ENCODE measurements at places on chromosomes 13 and 19.

- DNase-seq: peak; percentile 69
Measured at GRCh38 chr19:35142606-35143230, 337 bp upstream of the FXYD7 start.

- no peak for DNase-seq
Measured at GRCh38 chr13:99782669-99783068, 188.9 kb downstream of the ZIC5 start.

- DNase-seq: peak; percentile 48
Measured at GRCh38 chr19:31149441-31149941, 199.7 kb downstream of the TSHZ3 start.

DNA sequence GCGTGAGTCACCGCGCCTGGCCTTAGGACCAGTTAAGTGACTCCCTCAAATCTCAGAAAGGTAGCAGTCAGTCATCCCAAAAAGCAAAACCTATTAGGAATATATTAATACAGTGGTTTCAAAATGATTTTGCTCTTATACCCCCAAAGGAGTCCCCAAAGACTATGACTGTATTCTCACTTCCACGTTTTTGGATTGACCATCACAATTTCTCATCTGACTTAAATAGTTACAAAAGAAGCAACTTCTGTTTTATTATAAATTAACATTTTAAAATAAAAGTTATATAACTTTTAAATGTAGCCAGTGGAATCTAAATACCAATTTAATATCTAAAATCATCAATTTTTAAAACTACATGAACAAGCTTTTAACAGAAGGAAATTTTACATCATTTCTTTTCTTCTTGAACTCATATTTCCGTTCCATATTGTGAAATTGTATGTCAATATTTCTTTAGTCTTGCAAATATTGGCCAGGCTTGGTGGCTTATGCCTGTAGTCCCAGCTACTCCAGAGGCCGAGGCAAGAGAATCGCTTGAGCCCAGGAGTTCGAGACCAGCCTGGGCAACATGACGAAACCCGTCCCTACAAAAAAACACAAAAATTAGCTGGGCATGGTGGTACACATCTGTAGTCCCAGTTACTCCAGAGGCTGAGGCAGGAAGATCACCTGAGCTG lies 1.5 kb upstream of the SPART start:
- DNase-seq: no peak

GRCh38 chr13:45195421-45195820 lies 5.4 kb downstream of the KCTD4 start:
- DNase-seq: no peak
